ENCODE measurements at places on chromosomes 6 and 20.

DNA sequence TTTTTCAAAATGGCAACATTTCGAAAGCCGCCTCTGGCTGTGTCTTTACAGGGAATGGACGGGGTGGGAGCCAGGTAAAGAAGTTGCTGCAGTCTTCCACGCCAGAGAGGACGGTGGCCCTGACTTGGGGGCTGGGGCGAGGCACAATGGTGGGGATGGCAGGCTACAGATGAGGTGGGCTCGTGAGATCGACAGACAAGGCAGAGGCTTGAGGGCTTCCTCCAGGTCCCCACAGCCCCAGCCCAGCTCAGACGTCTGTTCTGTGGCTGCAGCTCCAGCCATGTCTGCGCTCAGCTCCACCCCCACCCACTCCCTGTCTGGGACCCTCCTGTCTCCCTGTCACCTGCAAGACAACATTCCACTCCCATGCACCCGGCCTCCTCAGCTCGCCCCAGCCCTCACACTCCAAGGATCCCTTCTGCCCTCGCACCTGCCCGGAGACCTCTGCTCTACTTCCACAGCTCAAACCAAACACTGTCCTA lies 7.4 kb upstream of the C20orf144 start:
- DNase-seq = no peak

DNA sequence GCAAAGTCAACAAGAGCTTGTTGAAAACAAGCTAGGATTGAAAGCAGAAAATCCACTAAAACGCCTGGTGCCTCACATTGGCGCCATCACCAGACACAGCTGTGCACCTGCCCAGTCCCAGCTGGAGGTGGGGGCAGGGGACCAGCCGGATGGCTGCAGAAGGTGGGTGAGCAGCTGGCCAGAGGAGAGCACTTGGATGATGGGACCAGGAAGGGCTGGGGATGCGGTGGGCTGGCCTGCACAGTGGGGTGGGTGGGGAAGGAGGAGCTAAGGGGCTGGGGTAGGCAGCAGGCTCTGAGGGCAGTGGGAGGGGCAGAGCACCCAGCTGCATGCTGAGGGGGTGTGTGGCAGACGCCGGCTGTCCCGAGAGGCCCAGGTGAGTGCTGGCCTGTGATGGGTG lies 7.1 kb downstream of the CABLES2 start:
- DNase-seq = no peak

DNA sequence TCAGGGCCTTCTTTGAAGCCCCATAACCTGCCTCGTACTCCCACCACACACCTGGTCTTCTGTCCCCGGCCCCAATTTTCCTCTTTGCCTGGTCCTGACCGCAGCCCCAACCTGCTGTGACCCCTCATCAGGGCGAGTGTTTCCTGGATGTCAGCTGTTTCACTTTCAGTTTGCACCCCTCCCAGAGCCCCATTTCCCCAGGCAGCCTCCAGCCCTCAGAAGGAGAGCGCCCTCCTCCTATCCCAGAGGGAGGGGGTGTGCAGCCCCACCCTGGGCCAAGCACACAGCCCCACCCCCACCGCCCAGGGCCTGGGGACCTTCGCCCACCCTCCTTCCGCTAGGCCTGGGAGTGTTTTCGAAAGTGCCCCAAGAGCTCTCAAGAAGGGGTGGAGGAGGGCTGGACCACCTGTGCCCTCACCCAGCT lies 1.5 kb downstream of the BAK1 start:
- no peak for DNase-seq

DNA sequence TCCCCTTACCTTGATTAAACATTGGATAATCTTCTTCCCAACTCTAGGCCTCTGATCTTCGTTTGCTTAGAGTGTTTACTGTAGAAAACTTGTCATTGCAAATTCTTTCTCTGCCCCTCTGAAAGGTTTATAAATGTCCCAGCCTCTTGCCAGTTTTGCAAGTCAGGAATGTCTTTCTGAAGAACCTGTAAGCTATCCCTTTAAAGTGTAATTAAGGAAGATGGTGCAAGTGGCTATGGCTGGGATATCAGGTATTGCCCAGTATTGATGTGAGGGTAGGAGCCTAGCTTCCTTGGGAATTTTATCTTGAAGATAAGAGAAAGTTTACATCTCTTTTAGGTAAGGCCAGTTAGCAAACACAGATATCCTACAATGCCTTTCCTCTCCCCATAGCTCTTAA lies 211.0 kb upstream of the RIMS1 start:
- DNase-seq = no peak

- no peak for DNase-seq
Measured at GRCh38 chr6:156902782-156903181, 125.6 kb downstream of the ARID1B start.

- no peak for DNase-seq
Measured at GRCh38 chr6:156582509-156582992, 194.6 kb upstream of the ARID1B start.

GRCh38 chr6:43748765-43749164 lies 21.2 kb upstream of the VEGFA start:
- DNase-seq = no peak

- DNase-seq = no peak
Measured at GRCh38 chr6:113078791-113079190, 731.7 kb downstream of the RFPL4B start.

GRCh38 chr20:10542442-10542841 lies 107.3 kb downstream of the SLX4IP start:
- no peak for DNase-seq

DNA sequence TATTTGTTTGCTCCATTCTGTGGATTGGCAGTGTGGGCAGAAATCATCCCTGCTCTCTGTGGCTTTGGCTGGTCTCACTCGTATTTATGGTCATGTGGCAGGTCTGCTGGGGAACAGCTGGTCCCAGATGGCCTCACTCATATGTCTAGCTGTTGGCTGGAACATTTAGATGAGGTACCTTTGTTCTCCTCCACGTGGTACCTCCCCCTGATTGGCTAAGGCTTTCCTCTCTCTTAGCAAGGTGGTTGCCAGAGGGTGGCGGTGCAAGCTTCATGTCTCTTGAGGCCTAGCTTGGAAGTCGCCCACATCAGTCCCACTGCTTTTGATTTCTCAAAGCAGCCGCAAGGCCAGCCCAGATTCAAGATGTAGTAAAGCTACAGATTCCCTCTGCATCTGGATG lies 348.5 kb upstream of the BTBD3 start:
- no peak for DNase-seq

DNA sequence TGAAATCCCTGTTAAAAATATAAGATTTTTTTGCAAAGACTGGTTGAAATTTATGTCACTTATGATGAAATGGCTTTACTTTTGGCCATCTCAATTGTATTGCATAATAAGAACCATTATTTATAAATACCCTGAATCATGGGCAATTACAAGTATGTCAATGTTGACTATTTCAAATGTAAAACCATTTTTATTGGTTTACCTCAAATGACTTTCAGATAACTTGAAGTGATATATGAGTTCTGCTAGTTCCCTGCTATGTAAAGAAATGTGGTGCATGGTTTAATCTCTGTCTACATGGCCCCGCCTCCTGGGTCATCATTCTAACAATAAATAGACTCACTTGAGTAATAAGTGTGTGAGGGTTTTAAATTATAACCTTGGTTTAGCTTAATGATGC lies 275.6 kb upstream of the PREP start:
- DNase-seq = no peak
